ENCODE measurements at places on chromosomes 16 and 17. TPM values are rescaled to one million over a fixed set of nuclear protein-coding genes. Genes with fewer than 3 reads are reported as not detected.

DNA sequence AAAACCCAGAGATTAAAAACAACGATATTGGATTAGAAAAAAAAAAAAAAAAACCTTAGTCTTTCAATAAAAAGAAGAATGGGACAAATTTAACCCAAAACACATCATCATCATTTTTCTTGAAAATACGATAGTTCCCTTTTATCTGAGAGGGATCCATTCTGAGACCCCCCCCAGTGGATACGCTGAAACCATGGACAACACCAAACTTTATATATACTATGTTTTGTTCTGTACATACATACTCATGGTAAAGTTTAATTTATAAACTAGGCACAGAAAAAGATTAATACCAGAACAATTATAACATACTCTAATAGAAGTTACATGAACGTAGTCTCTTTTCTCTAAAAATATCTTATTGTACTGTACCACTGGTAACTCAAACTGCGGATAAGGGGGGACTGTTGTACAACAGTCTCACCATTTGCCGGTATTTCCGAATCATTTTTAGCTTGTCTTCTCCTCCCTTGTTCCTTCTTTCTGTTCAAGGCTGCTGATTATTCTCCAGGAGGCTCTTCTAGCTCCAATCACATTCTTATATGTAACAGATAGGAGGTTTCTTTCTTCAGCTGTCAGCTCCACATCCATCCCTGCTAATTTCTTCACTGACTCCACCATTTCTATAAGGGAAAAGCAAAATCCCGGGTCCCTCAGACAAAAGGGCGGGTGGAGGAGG, 37.0 kb downstream of the RNF135 start:
- no peak for DNase-seq

DNA sequence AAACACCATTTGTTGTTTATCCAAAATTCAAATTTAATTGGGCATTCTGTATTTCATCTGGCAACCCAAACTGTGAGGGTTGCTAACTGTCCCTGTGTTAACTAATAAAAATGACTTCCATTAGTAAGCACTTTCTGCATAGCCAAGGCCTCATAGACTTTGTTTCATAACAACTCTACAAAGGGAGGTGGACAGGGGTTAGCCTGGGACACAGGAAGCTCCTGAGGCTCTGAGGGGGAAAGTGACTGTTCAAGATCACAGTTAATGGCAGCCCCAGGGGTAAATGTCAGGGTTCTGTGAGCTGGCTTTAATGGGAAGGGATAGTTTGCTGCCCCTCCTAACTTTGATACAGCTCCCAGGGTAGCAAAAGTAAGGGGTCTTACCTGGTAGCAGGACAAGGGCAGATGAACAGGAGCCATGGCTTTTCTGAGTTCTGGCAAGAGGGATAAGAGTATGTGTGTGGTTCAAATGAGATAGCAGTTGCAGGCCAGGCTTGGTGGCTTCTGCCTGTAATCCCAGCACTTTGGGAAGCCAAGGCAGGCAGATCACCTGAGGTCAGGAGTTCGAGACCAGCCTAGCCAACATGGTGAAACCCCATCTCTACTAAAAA, 2.2 kb downstream of the HEATR9 start:
- DNase-seq, result no peak

Gene FAAP100
- 25.5 TPM for total RNA-seq

Gene TBC1D3I
- 0.19 TPM for total RNA-seq

DNA sequence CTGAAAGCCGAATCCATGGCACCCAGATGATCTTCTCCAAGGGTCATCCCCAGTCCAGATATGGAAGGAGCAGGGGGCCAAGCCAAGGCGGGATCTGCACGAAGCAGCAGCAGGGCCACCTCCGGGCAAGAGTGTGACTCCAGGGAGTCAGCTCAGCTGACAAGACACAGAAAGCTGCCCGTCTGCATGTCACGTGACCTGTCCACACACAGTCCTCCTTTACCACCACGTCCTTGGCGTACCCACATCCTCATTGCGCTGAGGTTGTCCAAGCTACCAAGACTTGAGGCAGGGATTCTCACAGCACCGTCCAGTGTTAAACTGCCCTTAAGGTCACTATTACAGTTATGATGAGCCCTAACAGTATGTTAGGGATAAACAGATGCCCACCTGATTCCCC, 11.3 kb upstream of the CYTH1 start:
- DNase-seq, result no peak

Gene MYH8
- not detected for total RNA-seq

DNA sequence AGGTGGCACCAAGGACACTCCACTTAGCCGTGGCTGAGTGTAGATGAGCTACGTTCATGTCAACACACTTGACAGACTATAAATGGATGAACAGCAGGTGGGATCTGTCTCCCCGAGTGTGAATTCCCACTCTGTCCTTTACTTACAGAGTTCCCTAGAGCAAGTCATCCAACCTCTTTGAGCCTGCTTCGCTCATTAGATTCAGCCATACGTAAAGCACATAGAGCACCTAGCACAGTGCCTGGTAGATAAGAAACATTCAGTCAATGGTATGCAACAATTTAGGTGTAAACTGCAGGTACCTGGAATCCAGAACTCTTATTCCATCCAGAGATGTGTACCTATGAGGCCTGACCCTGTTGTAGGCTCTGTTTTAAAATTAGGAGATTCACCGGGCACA, 227.8 kb upstream of the C16orf82 start:
- no peak for DNase-seq

Gene CYBA
- total RNA-seq, result 183 TPM

Gene SLC12A3
- total RNA-seq, result not detected

DNA sequence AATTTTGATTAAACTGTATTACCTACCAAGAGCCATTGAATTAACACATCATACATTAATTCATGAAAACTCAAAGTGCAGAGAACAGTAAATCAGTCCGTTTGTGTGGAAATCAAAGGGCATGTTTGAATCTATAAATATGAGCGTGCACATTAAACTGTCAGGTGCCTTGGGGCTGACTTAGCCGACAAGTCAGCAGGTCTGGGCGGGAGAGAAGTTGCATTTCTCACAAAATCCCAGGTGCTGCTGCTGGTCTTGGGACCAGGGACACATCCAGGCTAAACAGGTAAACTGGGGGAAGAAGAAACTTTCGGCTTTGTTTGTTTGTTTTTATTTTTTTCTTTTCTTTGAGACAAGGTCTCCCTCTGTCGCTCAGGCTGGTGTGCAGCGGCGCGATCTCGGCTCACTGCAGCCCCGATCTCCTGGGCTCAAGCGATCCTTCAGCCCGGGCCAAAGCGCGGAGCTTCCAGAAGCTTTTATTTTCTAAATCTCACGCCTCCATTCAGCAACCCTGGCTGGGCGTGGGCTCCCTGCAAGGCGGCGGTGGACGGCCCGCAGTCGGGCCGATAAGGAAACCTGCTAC, 213.9 kb downstream of the MRTFB start:
- no peak for DNase-seq

DNA sequence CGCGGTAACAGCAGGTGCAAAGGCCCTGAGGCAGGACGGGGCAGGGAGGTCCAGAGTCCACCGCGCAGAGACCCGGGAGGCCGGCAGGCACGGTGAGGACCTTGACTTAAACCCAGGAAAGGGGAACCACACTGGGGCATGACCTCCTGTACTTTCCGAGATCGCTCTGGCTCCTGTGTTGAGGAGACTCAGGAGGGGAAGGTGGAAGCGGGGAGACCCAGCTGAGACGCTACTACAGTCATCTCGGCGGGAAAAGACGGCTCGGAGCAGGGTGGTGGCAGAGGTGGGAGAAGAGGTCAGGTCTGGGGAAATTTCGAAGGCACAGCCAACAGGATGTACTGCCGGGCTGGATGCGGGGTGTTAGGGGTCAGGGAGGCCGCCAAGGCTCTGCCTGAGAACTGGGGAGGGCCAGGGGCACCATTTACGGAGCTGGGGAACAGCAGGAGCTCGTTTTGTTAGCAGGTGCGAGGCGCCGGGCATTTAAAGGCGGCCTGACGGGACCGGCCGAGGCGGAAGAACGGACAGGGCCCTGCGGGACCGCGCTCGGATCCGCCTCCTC, 22.3 kb downstream of the NPTX1 start:
- no peak for DNase-seq

- no peak for DNase-seq
Measured at GRCh38 chr17:77892031-77892430, 66.5 kb upstream of the TNRC6C start.

Gene SGF29
- 16.6 TPM for total RNA-seq

GRCh38 chr16:76381096-76381495, 103.9 kb downstream of the CNTNAP4 start:
- no peak for DNase-seq

GRCh38 chr17:56908001-56908542, 5.8 kb downstream of the TRIM25 start:
- no peak for DNase-seq

DNA sequence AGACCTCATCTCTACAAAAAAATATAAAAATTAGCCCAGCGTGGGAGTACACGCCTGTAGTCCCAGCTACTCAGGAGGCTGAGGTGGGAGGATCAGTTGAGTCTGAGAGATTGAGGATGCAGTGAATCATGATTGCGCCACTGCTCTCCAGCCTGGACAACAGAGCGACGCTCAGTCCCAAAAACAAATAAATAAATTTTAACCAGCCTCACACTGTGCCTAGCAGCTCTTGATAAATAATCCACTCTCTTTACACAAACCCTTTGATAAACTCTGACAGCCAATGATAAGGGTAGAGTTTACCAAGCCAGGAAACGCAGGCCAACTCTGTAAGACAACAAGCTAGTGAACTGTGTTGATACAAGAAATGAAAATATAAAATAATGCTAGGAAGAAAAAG, 32.7 kb downstream of the LITAF start:
- no peak for DNase-seq

Gene CD300LD
- total RNA-seq, result not detected

Gene RGS11
- total RNA-seq, result 21.4 TPM

Gene EIF3CL
- 88.7 TPM for total RNA-seq

Gene TP53TG3
- total RNA-seq, result not detected

GRCh38 chr17:41593306-41593981, 6.7 kb upstream of the KRT14 start:
- DNase-seq, result no peak

DNA sequence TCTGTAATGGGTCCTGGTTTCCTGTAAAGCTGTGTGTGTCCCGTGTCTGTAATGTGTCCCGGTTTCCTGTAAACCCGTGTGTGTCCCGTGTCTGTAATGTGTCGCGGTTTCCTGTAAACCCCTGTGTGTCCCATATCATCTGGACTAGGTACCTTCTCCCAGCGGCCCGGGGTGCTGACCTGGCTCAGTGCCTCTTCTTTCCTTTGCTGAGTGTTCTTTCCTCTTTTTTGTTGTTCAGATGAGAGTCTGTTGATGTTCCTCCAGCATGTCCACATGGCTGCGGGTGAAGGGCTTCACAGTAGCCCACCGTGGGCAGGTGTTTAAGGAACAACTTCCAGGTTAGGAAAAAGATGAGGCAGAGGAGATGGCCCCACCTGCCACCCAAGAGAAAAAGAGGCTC, 46.6 kb upstream of the GNG13 start:
- no peak for DNase-seq

Gene RHBDL1
- total RNA-seq, result 0.84 TPM

DNA sequence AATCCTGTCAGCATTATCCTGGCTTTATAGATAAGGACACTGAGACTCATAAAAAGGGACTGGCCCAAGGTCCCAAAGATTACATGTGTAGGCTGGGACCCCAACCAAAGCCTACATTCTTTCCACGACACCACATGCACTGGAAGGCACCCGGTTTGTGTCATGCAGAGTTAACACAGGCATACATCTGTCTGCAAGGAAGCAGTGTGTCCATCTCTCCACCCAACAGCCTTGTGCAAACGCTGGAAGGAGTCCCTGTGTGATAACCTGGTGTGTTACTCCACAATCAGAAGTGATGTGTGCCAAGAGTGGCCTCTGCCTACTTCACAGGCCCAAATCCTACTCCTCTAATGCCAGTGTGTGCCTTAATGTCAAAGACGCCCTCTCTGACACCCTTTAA, 139.8 kb downstream of the PARN start:
- no peak for DNase-seq

GRCh38 chr17:67558740-67559380, 158.9 kb upstream of the NOL11 start:
- no peak for DNase-seq

DNA sequence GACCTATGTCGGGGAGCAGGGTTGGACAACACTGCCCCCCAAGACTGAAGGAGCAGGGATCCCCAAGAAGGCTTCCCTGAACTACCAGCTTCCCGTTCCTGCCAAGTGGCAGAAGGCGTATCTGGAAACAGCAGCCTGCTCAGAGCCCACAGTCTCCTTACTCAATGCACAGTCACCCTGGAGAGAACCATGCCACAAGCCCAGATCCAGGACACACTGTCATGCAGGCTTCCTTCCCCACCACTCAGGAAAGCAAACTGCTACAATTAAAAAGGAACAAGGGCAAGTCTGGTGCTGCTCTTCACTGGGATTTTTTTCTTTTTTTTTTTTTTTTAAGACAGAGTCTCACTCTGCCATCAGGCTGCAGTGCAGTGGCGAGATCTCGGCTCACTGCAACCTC, 8.2 kb downstream of the WDR45B start:
- DNase-seq, result no peak

Gene NLRC5
- 63.9 TPM for total RNA-seq

Gene SLC22A31
- 0.35 TPM for total RNA-seq

- no peak for DNase-seq
Measured at GRCh38 chr17:50690887-50691549, 16.7 kb downstream of the ANKRD40 start.

GRCh38 chr17:6153375-6153774, 83.2 kb downstream of the WSCD1 start:
- peak; percentile 62 for DNase-seq

- DNase-seq, result no peak
Measured at GRCh38 chr16:79808731-79809130, 208.2 kb upstream of the MAF start.

GRCh38 chr16:57916735-57917438, 54.0 kb downstream of the CNGB1 start:
- DNase-seq, result no peak

Gene SPN
- 2.9 TPM for total RNA-seq

Measured in mesenteric fat pad (tissue), 1 donor.